ENCODE measurements at places on chromosomes 7 and 10.

DNA sequence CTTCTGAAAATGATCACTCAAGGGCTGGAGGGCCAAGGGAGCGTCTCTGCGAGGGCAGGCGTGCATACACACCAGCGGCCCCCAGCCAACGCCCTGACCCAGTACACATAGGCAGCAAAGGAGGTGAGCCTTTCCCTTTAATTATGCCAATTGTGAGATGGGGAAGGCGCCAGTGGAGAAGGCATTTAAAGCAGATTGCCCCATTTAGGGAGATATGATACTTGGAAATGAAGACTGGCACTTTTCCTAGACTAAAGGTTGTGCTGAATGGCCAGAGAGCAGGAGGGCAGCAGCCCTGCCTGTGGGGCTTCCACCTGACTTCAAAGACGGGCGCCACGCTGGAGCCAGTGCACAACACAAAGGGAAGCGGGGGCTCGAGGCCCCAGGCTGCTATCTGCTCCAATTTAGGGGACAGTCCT is 24.1 kb downstream of the HIPK2 start:
- no peak for DNase-seq

GRCh38 chr7:85322252-85322651 is 135.4 kb upstream of the SEMA3D start:
- no peak for DNase-seq

GRCh38 chr7:95544171-95544570 is 52.1 kb downstream of the PDK4 start:
- DNase-seq = no peak

DNA sequence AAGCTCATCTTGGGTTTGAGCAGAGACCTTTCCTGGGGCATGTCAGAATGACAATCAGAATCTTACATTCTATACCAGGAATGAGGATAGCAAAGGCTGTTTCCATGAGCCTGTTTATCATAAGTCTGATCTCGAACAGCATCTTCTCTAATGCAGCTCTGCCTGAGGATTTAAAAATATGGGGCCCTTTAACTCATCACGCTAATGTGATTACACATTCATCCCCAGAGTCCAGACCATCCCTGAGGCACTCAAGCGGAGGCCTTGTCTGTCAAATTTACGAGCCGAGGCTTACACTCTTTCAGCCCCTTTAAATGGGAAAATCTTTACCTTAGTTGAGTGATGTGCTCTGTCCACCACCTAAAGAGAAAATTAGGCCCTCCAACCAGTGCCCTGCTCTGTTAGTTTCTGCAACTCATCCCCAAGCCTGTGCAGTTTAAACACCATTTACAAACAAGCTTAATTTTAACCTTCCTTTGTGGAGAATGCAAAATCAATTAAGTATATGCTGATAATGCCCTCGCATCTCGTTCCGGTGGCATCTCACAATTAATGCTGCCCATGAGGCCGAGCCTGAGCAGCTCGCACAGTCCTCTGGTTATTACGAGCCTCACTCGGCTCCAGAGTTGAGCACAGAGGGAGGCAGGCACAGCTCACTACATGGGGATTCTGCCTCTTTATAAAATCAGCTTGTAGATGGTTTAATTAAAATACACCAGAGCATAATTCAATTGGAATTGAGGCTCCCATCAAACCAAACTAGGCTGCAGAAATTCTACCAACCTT is 16.0 kb downstream of the CHST15 start:
- DNase-seq = no peak

DNA sequence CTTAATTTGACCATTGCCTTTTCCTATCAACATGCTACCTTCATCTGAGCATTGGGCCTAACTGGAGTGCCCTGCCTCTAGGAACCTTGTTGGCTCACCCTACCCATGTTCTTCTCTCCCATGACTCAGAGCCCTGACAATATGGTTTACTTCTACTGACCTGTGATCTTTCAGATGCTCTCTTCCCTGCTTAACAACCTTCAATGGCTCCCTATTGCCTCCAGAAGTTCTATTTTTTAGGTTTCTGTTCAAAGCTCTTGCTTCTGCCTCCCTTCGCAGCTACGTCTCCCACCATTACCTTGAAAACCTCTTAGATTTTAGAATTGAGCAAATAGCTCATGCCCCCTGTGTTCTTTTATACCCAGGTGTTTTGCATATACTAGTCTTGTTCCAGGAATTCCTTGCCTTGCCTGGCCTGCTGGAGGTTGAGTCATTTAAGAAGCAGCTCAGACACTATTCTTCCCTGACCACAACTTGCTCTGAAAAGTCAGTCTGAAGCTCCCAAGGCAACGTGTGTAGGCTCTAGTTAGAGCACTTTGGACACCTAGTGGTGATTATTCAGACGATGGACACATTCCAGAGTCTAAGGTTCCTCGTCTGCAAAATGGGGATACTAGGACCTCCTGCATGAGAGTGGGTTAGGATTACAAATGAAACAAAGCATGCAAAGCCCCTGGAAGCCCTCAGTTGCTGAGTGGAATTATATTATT is 64.4 kb upstream of the EMX2 start:
- DNase-seq = peak; percentile 96

GRCh38 chr7:36336390-36336789 is 53.3 kb upstream of the ANLN start:
- DNase-seq = no peak

- DNase-seq = peak; percentile 91
Observed at GRCh38 chr10:75210282-75211006, at the start of gene VDAC2. TSS of gene VDAC2 (plus strand) at chr10:75210796. CDS start at chr10:75211159, 363 bp downstream.

DNA sequence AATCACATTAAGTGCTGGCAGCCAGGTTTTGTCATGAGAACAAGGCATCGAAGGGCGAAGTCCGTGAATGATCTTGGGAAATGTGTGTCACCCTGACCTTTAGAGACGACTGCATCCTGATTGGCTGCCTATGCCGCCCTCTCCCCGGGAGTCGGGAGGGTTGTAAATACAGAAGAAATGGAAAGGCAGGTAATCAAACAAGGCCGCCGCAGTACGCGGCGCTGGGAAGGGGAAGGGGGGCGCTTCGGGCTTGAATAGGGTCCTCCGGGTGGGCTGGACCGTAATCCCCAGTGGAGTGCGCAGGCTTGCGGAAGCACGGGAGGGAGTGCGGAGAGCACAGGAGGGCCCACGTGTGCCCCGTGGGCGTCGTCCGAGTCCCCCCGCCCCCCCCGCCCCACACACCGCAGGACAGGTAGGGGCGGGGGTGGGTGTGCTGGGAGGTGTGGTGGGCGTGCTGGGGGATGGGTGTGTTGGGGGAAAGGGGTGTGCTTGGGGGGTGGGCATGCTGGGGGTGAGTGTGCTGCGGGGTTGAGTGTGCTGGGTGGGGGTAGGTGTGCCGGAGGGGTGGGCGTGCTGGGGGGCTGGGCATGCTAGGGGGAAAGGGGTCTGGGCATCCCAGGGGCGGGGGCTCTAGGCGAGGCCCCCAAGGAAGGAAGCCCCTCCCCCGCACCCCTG is 169.4 kb downstream of the ARHGAP12 start:
- DNase-seq = peak; percentile 47

GRCh38 chr7:86963599-86964230 is 95.7 kb downstream of the ELAPOR2 start:
- peak; percentile 65 for DNase-seq

GRCh38 chr10:127945341-127945758 is 38.4 kb downstream of the PTPRE start:
- DNase-seq = peak; percentile 24

- DNase-seq = no peak
Observed at GRCh38 chr7:123744416-123744815, 4.4 kb downstream of the WASL start.

- DNase-seq = peak; percentile 6
Observed at GRCh38 chr10:65367706-65368105, 1558.1 kb upstream of the LRRTM3 start.

GRCh38 chr10:24825551-24825950 is 101.9 kb upstream of the ARHGAP21 start:
- DNase-seq = peak; percentile 32

GRCh38 chr10:125020871-125021270 is 78.9 kb downstream of the ZRANB1 start:
- DNase-seq = no peak

DNA sequence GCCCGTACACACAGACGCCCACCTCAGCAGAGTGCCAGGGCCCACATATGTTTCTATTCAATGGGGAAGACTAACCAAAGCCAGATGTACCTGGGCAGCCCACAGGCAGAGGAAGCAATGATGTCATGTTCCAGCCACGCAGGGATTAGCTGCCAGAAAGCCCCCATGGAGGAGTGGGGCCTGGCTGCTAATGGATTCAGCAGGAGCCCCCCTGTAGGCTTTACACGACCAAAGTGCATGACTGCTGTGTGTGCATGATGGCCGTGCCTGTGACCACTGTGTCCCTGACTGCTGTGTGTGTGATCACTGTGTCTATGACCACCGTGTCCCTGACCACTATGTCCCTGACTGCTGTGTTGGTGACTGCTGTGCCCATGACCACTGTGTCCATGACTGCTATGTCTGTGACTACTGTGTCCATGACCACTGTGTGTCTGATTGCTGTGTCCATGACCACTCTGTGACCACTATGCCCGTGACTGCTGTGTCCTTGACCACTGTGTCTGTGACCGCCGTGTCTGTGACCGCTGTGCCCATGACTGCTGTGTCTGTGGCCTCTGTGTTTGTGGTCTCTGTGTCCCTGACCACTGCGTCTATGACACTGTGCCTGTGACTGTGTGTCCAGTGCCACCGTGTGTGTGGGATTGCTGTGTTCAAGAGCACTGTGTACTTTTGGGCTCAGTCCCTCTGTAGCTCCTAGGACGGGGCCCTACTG is 409.3 kb downstream of the RPS24 start:
- peak; percentile 77 for DNase-seq

GRCh38 chr10:100814751-100815474 is 69.5 kb downstream of the PAX2 start:
- no peak for DNase-seq

GRCh38 chr10:128160297-128160711 is 34.1 kb upstream of the MKI67 start:
- DNase-seq = no peak

- DNase-seq = no peak
Observed at GRCh38 chr10:114388275-114388674, 16.0 kb downstream of the AFAP1L2 start.

- DNase-seq = peak; percentile 71
Observed at GRCh38 chr7:16504019-16504418, 22.6 kb upstream of the LRRC72 start.

DNA sequence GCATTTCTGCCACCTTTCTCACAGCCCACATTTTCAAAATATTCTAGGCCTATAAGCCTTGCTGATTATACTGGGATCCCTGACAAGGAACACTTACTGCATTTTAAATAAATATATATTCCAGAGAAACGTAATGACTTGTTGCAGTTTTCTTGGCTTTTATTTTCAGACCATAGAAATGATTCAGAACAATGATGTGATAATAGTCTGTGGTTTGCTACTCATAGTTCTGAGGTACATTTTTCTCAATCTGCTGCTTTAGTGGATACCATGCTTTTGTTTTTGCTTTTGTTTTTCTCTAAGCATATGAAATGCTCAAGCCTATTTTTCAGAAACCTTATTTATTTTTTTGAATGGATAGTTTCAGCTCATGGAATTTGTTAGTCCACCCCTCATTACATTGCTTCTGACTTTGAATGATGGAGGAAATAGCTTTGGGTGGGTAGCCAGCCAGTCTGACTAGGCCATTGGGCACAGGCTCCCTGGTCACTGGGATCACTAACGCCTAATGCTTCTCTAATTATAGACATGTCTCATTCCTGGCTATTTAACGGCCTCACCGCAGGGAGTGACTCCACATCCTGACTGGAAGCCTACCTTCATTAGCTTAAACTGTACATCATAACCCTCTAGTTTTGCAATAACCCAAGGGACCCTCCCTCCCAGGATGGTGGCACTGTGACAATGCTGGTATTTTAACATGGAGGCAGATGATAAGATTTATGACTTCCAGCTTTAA is 66.1 kb downstream of the MBL2 start:
- DNase-seq = peak; percentile 56

DNA sequence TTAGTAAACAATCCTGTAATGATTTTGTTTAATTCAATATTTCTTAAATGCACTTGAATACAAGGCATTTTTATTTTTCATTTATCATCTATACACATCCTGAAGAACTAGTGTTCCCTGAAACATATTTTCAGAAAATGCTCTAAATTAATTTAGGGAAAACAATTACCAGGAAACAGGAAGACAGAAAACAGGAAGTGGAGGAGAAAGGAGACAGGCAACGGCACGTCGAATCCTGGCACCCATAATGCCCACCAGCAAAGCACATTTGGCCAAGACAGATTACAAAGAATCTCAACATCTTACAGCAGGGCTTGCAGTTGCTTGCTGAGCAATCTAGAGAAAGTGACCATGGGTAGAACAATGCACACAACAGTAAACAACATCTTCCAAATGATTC is 571.1 kb downstream of the GRID1 start:
- no peak for DNase-seq

GRCh38 chr10:78686444-78687060 is 382.2 kb upstream of the ZMIZ1 start:
- no peak for DNase-seq

DNA sequence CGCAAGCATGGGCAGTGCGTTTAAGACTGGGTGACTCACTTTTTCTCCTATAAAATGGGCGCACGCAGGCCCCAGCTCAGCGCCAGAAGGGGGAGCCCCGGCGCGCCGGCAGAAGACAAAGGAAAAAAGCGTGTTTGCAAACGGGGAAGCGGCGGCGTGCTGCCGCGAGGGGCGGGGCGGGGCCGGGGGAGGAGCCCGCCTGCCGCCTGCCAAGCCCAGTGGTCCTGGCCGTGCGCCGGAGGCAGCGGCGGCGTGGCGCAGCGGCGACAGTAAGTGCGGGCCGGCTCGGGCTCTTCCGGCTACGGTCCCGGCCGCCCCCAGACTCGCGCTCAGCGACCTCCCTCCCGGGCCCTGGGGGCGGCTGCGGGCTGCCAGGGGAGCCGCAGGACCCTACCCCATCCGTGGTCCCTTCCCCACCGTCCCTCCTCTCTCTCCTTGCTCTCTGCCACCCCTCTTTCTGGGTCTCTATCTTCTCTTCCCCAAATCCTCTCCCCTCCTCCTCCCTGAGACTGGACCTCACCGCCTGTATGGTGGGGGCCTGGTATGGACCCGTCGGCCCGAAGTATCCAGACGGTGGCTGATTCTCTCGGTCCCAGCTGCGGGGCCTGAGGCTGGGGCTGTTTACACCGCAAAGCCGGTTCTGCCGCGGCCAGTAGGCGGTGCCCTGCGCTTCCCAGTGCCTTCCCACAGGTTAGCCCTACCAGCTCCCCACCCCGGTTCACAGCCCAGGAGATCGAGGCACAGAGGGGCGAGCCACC is at the start of gene SLC29A3:
Gene SLC29A3 (plus strand): TSS at position 218 of the 758 bp plus-strand sequence. CDS start 51 bp downstream, at position 269.
- peak; percentile 87 for DNase-seq

DNA sequence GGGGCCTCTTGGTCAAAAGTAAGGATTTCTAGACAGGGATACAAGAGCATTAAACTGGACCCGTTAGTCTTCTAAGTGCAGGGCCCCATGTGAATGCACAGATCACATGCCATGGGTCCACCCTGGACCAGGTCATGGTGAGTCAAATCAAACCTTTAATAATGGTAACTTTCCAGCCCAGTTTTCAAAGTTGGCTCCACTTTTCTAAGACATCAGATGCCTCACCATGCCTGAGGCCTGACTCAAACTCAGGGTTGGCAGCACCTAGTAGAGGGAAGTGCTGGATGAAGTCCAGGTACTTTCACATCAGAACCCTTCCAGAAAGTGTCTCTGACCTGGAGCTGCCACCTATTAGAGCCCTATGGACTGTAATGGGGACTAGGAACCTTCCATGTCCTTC is 9.7 kb upstream of the SMIM30 start:
- DNase-seq = peak; percentile 11

- DNase-seq = no peak
Observed at GRCh38 chr7:111380945-111381344, 181.3 kb downstream of the IMMP2L start.

All from fibroblast of skin of right biceps (primary cell).